Stimulated activated CD8-positive, alpha-beta memory T cell treated with anti-CD3 and anti-CD28 coated beads, Interleukin-4, amount 100 ng/mL, for 4 hours (primary cell): ENCODE measurements at places on chromosomes 1 and 21.

DNA sequence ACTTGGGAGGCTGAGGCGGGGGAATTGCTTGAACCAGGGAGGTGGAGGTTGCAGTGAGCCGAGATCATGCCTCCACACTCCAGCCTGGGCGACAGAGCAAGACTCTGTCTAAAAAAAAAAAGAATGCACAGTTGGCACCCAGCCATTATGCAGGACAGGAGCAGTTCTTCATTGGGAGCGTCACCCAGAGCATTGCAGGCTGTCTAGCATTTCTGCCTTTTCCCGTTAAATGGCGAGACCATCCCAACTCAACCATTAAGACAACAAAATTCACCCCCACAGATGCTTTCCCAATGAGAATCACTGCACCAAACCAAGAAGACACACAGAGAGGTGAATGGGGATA is 105.8 kb downstream of the EDEM3 start:
- no peak for DNase-seq

DNA sequence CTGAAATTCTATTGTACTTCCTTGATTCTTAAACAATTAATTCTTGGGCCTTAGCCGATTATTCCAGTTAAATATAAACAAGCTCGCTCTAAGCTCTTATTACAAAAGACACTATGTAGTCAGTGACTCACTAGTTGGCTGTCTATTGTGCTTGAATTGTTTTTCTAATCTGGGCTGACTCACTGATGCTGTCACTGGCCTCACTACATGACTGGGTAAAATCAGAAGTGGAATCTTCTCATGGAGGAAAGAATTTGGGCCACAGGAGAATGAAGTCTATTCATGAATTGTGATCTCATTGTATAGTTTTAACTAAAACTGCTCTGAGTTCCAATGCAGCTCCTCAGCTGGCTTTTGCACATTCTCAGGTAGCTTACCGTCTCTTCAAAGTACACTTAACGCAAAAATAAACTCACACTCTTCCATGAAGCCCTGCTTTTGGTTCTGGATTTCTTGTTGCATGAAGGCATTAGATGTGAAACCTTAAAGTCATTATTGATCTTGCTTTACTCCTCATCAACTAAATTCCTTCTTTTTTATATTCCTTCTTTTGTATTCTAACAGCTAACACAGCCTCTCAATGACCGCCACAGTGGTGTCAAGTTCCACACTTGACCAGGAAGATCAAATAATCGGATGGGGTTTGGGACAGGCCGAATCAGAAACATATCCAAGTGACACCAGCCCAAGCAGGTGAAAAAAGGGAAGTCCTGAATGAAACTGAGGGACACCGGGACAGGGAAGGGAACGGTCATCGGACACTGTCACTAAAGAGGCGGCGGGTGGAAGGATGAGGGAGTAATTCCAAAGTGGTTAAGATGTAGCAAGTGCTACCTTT is 80.9 kb upstream of the LBR start:
- no peak for DNase-seq

DNA sequence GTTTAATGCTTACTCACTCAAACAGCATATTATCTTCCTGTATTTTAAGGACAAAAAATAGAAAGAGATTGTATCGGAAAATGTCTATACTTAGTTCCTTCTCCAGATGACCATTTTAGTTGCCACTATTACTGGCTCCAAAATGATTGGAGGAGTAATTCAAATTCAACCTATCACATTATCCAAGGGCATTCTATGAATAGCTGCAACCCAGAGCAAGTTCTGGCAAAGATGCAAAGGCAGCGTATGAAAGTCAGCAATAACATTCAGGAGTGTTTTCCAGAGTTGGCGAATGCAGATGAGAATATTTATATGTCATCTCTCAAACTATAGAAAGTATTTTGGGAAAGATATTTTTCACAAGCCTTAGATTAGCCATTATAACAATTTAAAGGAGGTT is 389.8 kb upstream of the ADGRL2 start:
- DNase-seq, result no peak

DNA sequence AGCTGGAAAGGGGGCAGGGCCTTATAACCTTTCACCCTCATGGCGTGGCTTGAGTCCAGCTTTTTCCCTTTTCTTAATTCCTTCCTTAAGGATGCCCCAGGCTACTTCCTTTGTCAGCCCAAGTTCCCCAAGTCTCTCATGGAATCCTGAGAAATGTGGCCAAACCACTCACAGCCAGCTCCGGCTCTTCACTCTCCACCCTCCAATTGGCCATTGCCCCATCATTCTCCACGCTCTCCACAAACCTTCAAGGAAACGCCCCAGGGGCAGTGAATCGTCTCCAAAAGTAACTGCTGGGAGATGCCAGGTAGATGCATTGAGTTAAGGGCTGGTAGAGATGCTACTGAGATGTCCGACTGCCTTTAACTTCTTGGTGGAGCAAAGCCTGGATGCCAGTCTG is 113.5 kb upstream of the CD34 start:
- no peak for DNase-seq

DNA sequence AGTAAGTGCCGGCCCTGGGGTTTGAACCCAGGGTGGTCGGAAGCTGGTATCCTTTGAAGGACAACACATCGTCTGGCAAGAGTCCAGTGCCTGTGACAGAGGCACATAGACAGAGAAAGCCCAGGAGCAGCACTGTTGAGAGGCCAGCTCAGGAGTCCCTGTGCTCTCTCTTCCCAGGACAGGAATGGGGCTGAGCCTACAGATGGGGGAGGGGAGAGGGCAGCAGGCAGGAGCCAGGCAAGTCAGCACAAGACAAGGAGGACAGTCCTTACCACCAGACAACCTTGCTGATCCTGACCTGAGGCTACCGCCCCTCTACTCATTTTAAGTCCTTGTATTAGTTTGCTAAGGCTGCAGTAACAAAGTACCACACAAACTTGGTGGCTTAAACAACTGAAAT is 27.7 kb upstream of the SYT6 start:
- DNase-seq, result no peak

GRCh38 chr1:237166593-237167101 is 124.7 kb downstream of the RYR2 start:
- no peak for DNase-seq
